ENCODE measurements at places on chromosomes 5 and 9.
A peak's percentile ranks its signal among the peaks of the same experiment; 100 is the strongest.

DNA sequence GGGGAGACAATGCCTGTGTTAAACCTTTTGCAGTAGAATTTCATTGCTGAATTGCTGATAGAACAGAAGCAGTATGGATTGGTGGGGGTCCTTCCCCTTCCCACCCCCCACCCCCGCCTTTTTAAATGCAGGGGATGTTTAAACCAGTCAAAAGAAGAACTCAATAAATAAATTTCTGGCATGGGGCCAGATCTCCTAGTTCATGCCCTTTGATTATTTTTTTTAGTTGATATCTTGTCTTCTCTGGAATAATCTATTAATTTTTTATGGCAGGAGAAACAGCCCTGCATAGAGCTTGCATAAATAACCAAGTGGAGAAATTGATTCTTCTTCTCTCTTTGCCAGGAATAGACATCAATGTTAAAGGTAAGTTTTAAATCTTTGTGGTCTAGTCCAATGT lies 72.8 kb downstream of the SLF1 start:
- DNase-seq, result no peak

- DNase-seq, result no peak
These were observed 4.8 kb downstream of the IRF1 start for GRCh38 chr5:132485641-132486317.

GRCh38 chr9:110447476-110447875 lies 109.8 kb upstream of the TXNDC8 start:
- no peak for DNase-seq

DNA sequence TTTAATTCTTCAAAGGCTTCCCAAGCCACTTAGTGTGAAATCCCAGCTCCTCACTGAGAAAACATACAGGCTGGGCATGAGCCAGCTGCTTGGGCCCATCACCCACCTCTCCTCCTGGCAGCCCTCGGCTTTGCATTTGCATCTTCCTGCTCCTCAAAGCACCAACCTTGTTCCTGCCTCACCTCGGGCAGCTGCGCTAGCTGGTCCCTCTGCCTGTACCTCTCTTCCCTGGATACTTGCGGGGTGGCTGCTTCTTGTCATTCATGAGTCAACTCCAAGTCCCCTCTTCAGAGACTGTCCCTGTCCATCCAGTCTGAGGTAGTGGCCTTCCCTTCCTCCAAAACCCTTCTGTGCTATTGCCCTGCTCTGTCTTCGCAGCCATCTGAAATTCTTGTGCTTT lies 116.1 kb upstream of the CXCL14 start:
- DNase-seq, result no peak

DNA sequence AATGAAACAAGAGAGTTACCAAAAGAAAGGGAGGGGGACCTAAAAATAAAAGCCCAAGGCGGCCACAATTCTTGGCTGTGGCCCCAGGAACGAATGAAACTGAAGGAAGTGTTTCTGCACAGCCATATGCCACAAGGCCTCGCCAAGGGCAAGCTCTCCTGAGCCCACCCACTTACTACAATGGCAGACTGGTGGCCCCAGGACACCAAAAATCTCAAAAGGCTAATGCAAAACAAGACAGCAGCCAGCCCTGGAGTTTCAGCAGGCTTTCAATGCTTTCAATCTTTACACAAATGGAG lies 4.0 kb downstream of the CAMSAP1 start:
- no peak for DNase-seq

DNA sequence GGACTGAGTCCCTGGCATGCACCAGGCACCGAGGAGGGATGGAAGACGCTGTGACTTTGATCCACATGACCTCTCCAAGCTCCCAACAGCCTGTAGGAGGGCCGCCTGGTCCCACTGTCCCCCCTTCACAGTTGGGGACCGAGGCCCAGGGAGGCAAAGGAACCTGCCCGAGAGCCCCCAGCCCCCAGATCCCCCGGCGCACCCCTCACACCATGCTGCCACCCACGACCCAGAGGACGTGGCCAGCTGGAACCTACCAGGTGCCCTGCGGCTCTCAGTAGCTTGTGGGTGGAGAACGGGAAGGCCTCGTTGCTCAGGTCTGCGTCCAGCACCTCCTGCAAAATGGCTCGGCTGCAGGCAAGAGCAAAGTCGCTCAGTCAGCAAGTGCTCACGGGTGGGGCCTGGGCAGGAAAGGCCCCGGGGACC lies 48.8 kb downstream of the DBH start:
- DNase-seq, result no peak

DNA sequence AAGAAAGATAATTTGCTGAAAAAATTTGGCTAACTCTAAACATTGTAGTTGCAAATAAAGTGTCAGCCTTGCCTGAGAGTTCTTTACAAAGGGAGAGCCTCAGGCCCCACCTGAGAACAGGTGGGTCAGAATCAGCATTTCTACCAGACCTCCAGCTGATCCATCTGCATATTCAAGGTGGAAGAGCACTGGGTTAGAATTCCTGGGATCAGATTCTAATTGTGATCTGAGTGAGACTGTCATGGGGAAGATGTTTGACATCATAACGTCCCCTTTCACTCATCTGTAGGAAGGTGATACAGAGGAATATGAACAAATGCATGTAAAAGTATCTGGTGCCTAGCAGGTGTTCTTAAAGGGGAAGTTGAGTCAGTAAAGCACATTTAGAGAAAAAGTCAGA lies 54.6 kb downstream of the FBXL7 start:
- no peak for DNase-seq

DNA sequence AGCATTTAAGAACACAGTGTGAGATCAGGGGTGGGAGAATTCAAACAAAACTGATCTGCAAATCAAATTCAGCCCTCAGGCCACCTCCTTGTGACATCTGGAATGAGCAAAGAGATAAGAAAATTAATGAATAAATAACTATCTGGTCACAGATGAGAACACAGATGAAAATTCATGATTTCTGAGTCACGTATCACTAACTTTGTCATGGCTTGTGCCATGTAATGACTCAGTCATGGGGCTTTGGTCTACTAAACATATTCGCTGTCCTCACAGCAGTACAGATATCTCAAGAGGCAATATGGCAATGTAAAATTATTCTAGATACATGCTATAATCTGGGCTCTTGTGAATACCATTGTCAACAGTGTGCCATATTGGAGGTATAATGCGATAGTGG lies 274.4 kb downstream of the MAN2A1 start:
- DNase-seq, result no peak

DNA sequence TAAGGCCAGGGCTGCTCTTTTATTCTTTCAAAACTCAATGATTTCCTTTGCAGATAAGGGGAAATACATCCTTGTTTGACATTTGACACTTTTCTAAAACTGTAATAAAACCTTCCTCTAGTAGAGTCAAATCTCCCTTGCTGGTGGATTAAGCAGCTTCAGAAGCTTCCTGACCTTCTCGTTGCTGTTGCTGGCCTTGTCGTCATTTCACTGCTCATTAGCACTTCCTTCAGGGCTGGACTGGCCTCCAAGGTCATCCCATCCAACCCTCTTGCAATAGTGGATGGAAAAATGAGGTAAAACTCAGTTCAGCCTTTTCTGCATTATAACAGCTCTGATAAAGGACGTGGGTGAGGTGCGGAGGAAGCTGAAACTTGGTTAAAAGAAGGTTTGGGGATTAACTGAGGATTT lies 1.1 kb upstream of the ADAMTSL1 start:
- peak; percentile 65 for DNase-seq

DNA sequence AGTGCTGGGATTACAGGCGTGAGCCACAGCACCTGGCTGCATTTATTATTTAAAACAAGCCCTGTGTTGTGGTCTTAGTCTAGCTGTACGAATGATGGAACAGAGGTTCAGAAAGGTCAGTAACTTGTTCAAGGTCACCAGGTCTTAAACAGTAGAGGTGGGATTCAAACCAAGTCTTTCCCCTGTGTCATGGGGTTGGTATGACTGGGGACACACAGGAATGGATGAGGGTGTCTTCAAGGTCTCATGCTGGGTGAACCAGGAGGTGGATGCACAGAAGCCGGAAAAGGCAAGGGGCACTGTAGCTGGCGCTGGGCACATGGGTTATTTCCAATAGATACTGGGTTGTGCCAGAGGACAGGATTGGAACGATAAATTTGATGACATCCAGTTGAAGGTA lies 32.2 kb upstream of the TJP2 start:
- no peak for DNase-seq

DNA sequence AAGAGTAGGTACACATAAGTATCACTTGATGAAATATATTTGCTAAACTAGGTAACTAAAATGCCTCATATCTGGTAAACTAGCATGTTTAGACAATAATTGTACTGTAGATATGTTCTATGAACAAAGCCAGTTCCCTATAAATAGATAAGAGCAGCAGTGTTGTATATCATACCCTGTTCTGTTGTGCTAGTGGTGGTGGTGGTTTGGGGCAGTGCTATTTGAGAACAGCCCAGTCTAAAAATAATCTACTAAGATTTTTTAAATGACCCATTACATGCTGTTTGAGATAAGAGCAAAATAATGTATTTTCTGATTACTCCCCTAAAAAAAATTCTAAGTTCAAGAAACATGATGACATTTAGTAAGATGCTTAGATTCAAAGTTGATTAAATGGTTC lies 829.2 kb upstream of the DMAC1 start:
- no peak for DNase-seq

DNA sequence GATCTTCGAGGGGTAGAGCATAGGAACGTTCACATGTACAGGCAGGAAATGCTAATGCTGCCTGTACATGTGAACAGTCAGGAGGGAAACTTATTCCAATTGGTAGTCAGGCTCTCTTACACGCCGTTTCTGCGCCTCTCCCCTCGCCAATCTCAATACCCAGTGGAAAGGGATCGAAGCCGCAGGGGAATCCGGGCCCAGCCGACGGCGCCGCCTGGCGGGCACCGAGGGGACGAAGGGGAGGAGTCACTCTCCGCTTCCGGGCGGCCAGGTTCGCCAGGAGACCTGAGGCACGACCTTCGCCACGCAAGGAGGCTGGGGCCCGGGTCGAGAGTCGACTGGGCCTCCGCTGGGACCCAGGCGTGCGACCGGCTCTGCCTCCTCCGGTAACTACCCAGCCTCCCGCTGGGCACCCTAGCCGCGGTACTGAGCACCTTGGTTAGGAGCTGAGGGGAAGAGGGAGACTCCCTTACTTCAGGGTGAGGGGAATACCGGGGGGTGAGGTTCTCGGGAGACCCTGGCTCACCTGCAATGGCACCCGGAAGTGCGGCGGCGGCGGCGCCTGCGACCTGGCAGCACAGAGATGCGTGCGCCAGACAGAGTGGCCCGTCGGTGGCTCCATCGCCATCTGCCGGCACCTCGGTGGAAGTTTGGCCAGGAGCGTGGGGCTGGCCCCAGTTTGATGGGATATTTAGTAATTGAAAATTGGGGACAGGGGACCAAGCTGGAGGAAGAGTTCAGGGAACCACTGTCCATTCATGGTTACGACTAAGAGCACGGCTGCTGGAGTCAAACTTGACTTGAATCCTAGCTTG lies at the start of gene PIGO:
Gene PIGO (minus strand): TSS at position 557 of the 815 bp plus-strand sequence. CDS start 1,026 bp downstream, outside the sequence.
- DNase-seq, result peak; percentile 95

GRCh38 chr5:141850244-141850768 lies 27.9 kb downstream of the PCDH1 start:
- DNase-seq, result peak; percentile 72

DNA sequence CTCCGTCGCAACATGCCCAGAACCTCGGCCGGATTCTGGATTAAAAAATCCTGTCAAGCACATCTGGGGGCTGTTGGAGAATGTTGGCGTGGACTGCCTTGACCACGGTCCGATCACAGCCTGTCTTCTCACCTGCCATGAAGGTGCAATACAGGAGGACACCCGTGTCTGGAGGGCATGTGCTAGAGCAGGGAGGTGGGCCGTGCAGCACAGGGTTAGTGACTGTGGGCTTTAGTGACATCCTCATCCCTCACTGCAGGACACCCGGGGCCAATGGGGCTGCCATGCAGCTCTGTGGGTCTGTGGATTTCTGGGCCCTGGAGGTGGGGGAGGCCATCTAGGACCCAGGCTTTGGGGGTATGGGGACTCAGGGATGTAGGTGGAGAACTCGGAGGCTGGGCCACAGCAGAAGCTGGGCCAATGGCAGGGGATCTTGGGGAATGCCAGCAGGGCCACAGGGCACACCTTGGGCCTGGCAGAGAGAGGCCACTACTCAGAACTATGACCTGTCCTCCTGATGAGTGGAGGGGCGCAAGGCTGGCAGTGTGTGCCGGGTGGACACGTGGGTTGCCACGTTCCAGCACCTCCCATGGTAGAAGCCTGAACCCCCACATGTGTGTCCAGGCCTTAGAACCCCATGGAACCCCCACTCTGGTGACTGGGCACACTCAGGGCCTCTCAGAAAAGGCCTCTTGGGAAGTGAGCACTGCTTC lies 23.3 kb downstream of the ZDHHC11B start:
- DNase-seq, result no peak

GRCh38 chr9:99459919-99460318 lies 237.8 kb downstream of the SEC61B start:
- no peak for DNase-seq

- DNase-seq, result no peak
These were observed 121.9 kb upstream of the GRHPR start for GRCh38 chr9:37300620-37301019.

DNA sequence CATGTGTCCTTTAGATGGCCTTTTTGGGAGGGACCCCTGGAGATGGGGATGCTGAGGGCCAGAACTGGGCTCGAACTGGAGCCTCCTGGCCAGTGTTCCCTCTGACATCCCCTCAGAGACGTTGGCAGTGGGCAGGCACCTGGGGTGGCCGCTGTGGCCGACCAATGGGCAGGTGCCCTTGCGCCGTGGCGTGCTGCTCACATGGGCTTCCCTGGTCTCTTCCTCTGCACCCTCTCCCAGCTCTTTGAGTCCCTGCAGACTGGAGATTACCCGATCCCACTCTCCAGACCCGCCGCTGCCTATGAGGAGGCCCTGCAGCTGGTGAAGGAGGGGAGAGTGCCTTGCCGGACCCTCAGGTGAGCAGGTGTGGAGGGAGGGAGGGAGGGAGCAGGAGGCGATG lies 19.9 kb upstream of the DOLPP1 start:
- DNase-seq, result no peak

GRCh38 chr5:18602402-18602801 lies 968.1 kb downstream of the TAF11L14 start:
- no peak for DNase-seq

DNA sequence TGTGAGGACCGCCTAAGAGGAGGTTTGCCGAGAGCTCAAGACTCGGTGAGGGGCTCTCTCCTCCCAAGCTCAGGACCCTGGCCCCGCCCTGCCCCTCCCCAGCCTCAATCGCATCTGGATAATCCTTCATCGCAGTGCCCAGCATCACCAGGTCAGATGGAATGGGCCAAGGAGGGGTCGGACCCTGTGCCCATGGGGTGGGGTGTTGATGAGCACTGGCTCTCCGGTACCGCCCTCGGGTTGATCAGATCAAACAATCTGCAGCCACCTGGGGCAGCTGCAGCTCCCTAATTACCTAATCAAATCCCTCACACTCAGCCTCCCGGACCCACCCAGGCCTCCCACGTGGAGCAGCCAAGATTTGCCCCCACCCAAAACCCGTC lies 24.4 kb upstream of the TDRD7 start:
- DNase-seq, result no peak

Data from Karpas-422 (cell line).